ENCODE measurements at places on chromosomes 5 and 9.

DNA sequence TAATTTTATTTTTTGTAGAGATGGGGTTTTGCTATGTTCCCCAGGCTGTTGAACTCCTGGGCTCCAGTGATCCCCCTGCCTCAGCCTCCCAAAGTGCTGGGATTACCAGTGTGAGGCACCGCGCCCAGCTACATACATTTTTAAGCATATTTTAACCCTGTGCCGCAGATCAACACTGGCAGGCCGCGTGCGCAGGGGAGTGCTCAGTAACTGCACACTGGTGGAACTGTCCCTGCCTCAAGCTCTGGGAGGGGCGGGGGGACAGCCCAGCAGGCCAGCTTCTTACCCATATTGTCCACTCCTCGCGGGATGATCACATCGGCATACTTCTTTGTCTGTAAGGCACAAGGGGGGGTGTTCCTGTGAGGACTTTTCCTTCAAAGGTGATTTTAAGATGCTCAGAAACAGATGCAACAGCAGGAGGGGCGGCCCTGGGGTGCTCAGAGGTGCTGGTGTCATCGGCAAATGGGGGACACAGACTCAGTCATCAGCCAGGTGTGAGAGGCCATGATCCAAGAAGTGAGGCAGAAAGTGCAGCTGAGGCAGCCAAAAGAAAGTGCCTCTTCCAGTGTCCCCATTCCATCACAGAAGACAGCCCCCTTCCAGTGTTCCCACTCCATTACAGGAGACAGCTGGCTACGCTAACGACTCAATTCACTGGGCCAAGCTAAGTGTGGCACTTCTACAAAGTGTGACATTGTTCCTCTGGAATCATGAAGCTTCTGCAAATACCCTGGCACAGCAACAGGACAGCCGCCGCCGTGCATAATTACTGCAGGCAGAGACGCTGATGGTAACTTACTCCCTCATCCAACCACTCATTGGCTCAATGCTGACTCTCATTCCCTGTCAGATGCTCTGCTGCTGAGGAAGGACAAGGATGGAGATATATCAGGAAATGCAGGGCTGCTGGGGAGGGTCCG is 5.2 kb downstream of the UCK1 start:
- H3K27ac ChIP-seq, result no peak overlapping the region
- no peaks in the 10 kb centered on the region for H3K27me3 ChIP-seq
- peaks cover 27% of the 10 kb centered on the region for H3K36me3 ChIP-seq
- H3K4me3 ChIP-seq, result no peak overlapping the region
- H3K4me1 ChIP-seq, result peaks cover 16% of the 10 kb centered on the region

DNA sequence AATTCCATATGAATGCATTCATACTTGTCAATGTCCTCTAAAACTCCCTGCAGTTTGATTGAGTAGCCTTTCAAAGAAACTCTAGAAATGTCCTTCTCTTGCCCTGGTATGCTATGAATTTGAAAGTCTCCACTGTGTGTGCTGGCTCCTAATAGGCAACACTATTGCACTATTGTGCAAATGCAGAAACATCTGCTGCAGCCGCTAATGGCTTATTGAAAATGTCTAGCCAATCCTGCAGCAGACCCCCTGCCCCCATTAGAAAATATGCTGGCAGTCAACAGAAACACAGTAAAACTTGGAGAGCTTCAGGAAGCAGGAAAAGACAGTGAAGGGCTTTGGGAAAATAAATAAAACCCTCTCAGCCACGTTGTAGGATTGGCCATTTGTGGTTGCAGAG is 87.3 kb upstream of the GRAMD2B start:
- H3K4me1 ChIP-seq, result no peaks in the 10 kb centered on the region
- no peak for DNase-seq
- H3K4me3 ChIP-seq, result no peak overlapping the region
- H3K36me3 ChIP-seq, result no peaks in the 10 kb centered on the region
- H3K27ac ChIP-seq, result no peak overlapping the region

DNA sequence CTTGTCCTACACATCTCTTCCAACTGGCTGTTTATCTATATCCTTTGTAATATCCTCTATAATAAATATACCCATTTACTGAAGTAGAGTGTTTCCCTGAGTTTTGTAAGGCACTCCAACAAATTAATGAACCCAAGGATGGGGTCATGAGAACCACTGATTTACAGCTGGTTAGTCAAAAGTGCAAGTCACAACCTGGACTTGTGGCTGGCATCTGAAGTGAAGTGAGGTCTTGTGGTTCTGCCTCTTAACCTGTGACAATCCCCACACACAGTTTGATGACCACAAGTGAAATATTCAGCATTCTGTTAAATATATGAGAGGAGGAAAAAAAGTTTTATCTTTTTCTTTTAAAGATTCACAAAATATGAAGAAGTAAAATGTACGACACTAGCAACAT is 126.1 kb downstream of the NR2F1-AS1 start:
- H3K27me3 ChIP-seq, result no peaks in the 10 kb centered on the region

DNA sequence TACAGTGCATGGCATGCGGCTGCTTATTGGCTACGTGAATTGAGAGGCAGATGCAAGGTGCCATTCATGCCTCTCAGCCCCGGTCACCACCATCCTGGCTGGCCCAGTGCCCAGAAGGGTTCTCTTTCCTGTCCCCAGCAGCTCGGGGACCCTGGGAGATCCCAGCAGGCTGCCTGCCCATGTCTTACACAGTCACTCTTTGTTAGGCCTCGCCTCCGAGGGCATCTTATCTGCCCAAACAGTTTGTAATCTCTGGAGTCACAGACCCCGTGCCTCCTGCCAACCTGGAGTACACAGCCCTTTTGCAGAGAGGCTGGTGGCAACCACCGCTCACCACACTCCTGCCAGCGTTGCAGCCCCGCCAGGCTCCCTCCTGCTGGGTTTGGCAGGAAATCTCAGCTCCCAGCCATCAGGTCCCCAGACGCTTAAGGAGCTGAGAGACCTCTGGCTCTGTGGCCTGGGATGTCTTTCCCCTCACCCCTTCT is 7.0 kb upstream of the AK1 start:
- H3K27ac ChIP-seq, result no peak overlapping the region
- H3K4me1 ChIP-seq, result no peaks in the 10 kb centered on the region
- peaks cover 58% of the 10 kb centered on the region for H3K36me3 ChIP-seq
- no peaks in the 10 kb centered on the region for H3K27me3 ChIP-seq
- no peak for DNase-seq

- H3K4me1 ChIP-seq, result peaks cover 15% of the 10 kb centered on the region
- no peak for DNase-seq
- no peak overlapping the region for H3K4me3 ChIP-seq
- H3K27ac ChIP-seq, result no peak overlapping the region
- H3K36me3 ChIP-seq, result peaks cover 4% of the 10 kb centered on the region
These were observed 53.2 kb upstream of the NCS1 start for GRCh38 chr9:130118841-130119518.

GRCh38 chr5:76715486-76715735 is 515 bp upstream of the F2R start:
- no peaks in the 10 kb centered on the region for H3K36me3 ChIP-seq
- peak overlapping the region; percentile 74 for H3K27ac ChIP-seq
- peak overlapping the region; percentile 47 for H3K4me3 ChIP-seq
- H3K4me1 ChIP-seq, result peaks cover 7% of the 10 kb centered on the region
- H3K27me3 ChIP-seq, result no peaks in the 10 kb centered on the region
- no peak for DNase-seq

DNA sequence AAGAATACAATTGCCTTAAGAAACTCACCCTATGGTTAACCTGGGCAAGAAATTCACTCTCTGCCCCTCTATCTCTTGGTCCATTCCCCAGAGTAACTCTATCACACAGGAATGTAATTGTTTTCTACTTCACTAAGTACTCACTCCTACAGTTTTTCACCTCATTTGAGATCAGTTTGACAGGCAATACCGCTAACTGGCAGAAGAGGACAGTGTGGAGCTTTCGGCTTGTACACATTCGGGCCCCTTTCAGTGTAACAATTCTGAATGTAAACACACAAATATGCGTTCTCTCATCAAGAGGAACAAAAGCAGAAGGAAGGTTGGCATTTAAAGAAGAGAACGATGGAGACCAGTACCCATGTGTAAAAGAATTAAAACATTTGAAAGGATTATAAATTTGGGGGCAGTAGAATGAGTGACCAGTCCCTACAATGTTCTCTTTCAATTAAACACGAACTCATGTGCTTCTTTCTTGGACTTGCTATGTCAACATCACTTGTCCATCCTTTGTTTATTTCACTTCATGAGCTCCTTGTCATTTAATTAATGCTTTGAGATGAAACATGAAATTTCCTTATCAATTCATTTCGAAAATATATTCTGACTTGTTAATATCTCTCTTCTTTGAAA is 188.5 kb upstream of the GRAMD2B start:
- H3K4me3 ChIP-seq, result no peak overlapping the region
- H3K4me1 ChIP-seq, result no peaks in the 10 kb centered on the region
- no peak overlapping the region for H3K27ac ChIP-seq
- DNase-seq, result no peak
- no peaks in the 10 kb centered on the region for H3K36me3 ChIP-seq

GRCh38 chr5:62650197-62650596 is 71.6 kb downstream of the LRRC70 start:
- H3K4me3 ChIP-seq, result no peak overlapping the region
- no peaks in the 10 kb centered on the region for H3K4me1 ChIP-seq
- no peaks in the 10 kb centered on the region for H3K27me3 ChIP-seq
- H3K36me3 ChIP-seq, result no peaks in the 10 kb centered on the region
